ENCODE measurements at places on chromosomes 12 and 14.

GRCh38 chr14:89308232-89308959, 108.6 kb downstream of the FOXN3 start:
- DNase-seq, result no peak

GRCh38 chr12:26473291-26473690, 277.9 kb downstream of the SSPN start:
- no peak for DNase-seq

DNA sequence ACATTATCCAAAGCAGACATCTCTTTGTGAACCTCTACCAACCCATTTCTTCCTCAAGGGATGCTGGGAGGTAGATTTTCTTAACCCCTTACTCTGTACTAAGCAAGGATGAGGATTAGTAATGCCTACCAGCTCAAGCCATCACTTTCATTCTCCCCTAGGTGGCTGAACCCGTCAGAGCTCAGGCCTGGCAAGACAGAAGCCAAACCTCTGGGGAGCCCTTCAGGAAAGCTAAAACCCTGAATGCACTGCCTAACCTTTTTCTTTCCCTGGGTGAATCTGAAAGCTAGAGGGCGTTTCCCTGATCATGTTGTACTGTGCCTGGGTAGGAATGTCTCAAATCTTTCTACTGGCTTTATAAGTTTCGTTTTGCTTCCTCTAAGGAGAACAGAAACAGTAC, 617.3 kb downstream of the RPL10L start:
- no peak for DNase-seq

GRCh38 chr12:19450362-19450761, 11.1 kb downstream of the AEBP2 start:
- no peak for DNase-seq

GRCh38 chr14:25696176-25696575, 646.2 kb upstream of the STXBP6 start:
- no peak for DNase-seq
